Karpas-422 (cell line): ENCODE measurements at places on chromosomes 7 and 10.

- DNase-seq, result no peak
Observed at GRCh38 chr10:47169581-47169980, 130.4 kb upstream of the GDF10 start.

GRCh38 chr7:156625580-156625979 is 15.0 kb upstream of the RNF32 start:
- DNase-seq, result no peak

GRCh38 chr10:1591742-1592141 is 145.6 kb downstream of the ADARB2 start:
- DNase-seq, result no peak

DNA sequence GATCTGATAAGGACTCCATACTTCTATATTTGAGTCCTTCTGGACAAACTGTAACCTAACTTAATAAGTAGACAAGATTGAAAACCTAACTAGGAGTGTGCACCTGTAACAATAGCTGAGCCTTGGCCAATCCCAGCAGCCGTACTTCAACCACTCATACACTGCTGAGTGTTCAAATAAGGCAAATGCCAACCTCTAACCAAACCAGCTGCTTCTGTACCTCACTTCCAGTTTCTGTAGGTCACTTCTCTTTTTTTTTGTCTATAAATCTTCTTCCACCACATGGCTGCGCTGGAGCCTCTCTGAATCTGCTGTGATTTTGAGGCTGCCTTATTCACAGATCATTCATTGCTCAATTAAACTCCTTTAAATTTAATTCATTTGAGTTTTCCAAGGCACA is 753.2 kb downstream of the DNAJB9 start:
- DNase-seq, result no peak

GRCh38 chr7:33982425-33982786 is 77.1 kb downstream of the BMPER start:
- peak; percentile 64 for DNase-seq

GRCh38 chr10:100041306-100042002 is 31.7 kb upstream of the DNMBP start:
- no peak for DNase-seq

DNA sequence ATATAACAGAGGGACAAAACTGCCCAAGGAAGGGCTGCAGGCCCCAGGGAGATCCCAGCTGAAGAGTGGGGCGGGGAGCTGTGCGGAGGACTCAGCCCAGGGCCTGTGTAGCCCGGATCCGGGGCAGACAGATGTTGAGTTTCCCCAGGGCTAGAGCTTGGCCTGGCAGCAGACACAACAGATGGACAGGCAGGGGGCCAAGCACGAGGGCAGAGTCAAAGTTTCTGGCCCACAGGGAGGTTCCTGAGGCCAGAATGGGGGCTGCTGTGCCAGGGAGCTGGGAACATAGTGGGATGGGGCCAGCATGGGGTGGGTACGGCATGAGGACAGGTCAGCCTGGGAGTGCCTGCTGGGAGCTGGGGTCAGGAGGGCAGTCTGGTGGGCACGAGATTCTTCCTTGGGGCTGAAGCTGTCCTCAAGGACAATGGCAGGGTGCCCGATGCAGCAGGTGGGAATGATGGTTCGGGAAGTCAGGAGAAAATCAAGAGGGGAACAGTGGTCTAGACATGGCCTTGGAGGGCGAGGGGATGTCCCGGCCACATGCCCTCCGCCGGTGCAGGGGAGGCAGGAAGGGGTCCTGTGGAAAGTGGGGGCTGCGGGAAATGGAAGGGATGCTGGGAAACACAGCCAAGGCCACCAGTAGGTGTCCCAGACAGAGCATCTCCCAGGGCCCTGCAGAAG is 519.1 kb upstream of the FOXK1 start:
- no peak for DNase-seq

GRCh38 chr10:97058521-97058920 is 127.2 kb downstream of the SLIT1 start:
- no peak for DNase-seq
